ENCODE measurements at places on chromosomes 16 and 17. TPM values are rescaled to one million over a fixed set of nuclear protein-coding genes. Genes with fewer than 3 reads are reported as not detected.

SLC12A3 gene
- not detected for total RNA-seq

CHST5 gene
- not detected for total RNA-seq

GAS2L2 gene
- not detected for total RNA-seq

KRTAP9-2 gene
- not detected for total RNA-seq

FBXW10 gene
- total RNA-seq: 0.28 TPM

SPSB3 gene
- 21.5 TPM for total RNA-seq

PRR11 gene
- 2.3 TPM for total RNA-seq

ACOX1 gene
- total RNA-seq: 52.4 TPM

CCDC47 gene
- 87.7 TPM for total RNA-seq

HOXB1 gene
- total RNA-seq: not detected

MGRN1 gene
- total RNA-seq: 25.9 TPM

C16orf54 gene
- total RNA-seq: not detected

P3H4 gene
- 118 TPM for total RNA-seq

MMP2 gene
- 597 TPM for total RNA-seq

SECTM1 gene
- 14.7 TPM for total RNA-seq

SLX1B gene
- total RNA-seq: 11.0 TPM

MT3 gene
- total RNA-seq: not detected

ZNF785 gene
- 7.3 TPM for total RNA-seq

CA10 gene
- not detected for total RNA-seq

ACSM5 gene
- 0.19 TPM for total RNA-seq

MT1M gene
- 2.5 TPM for total RNA-seq

SLC5A10 gene
- total RNA-seq: not detected

TRPV2 gene
- 91.3 TPM for total RNA-seq

MPP2 gene
- 2.9 TPM for total RNA-seq

TTLL6 gene
- not detected for total RNA-seq

CDR2L gene
- total RNA-seq: 17.5 TPM

TBC1D3 gene
- not detected for total RNA-seq

SRP68 gene
- 42.2 TPM for total RNA-seq

BORCS6 gene
- 7.6 TPM for total RNA-seq

ZNF385C gene
- not detected for total RNA-seq

SPECC1 gene
- total RNA-seq: 26.5 TPM

LRRC36 gene
- total RNA-seq: not detected

CEP112 gene
- total RNA-seq: 5.9 TPM

HSF5 gene
- total RNA-seq: not detected

EVPL gene
- total RNA-seq: under 0.01 TPM

MPO gene
- 0.58 TPM for total RNA-seq

CLEC19A gene
- total RNA-seq: not detected

SGCA gene
- total RNA-seq: 23.7 TPM

STX1B gene
- 0.19 TPM for total RNA-seq

HOXB7 gene
- total RNA-seq: 0.38 TPM

SYNRG gene
- 10.1 TPM for total RNA-seq
